Activated T-helper 17 cell treated with anti-CD3 and anti-CD28 coated beads, Interleukin-2, amount 50 U/mL, for 72 hours (primary cell): ENCODE measurements at places on chromosomes 5 and 9.

- ATAC-seq, result no peak
These were observed 6.3 kb upstream of the FAF2 start for GRCh38 chr5:176441921-176442323.

GRCh38 chr5:55699041-55699688 lies 13.0 kb downstream of the SLC38A9 start:
- ATAC-seq, result no peak

DNA sequence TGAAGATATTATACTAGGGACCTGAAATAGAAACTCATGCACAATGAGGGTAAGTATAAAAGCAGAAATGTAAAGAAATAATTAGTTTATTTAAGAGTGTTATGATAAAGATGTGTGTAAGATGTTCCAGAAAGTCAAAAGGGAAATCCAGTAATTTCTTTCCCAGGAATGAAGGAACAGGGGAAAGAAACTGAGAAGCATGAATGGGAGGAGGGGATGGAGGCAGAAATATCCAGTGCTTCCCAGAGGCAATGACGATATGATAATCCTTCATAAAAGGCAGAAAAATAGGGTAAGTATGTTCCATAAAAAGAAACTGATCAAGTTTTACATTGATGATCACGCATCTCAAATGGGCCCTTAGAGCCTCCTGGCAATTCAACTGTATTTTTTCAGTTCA lies 120.7 kb upstream of the LPAR1 start:
- no peak for ATAC-seq

DNA sequence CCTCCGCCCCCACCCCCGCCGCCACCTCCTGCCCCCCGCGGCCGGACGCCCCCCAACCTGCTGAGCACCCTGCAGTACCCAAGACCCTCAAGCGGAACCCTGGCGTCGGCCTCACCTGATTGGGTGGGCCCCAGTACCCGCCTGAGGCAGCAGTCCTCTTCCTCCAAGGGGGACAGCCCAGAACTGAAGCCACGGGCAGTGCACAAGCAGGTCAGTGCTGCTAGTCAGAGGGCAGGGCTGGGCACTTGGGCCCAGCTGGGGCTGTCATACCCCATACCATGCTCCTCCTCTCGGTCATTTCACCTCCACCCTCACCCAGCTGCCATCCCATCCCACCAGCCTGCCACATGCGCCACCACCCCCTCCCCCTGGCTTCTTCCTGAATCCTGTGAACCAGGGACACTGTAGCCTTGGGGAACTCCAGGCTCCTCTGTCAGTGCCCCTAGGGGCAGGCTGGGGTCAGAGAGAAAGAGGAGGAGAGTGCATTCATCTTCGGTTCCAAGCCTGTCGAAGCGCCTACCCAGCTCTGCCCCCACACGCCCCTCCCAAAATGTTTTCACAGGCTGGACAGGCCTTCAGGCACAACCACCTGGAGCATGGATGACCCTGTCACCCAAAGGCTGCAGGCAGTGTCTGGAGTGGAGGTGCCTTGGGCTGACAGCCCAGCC lies 122.0 kb downstream of the DAB2IP start:
- ATAC-seq, result no peak

DNA sequence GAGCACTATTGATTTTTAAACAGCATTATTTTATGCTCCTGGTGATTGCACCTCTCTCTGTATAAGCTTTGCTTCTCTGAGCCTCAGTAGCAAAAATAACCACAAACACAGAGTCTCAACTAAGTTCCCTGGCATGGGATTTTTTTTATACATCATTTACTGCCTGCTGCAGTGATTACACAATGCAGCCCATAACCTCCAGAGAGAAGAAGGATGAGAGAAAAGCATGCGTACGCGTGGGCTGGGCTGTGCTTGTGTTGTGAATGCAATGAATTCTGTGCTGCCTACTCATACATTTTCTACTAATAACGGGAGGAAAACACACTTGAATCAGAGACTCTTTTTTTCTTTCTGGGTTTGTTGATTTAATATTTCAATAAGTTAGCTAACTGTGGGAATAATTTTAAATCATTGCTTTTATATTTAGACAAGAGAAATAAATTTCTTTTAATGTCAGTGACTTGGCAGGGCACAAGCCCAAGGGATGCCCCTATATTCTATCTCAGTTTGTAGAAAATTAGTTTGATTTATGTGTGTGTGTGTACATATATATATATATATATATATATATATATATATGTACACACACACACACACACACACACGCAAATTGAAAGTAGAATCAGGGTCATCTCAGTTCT lies 351.5 kb downstream of the MED10 start:
- ATAC-seq, result no peak

- peak; percentile 45 for ATAC-seq
These were observed at the start of gene RANBP3L for GRCh38 chr5:36301858-36302603. Gene RANBP3L, minus strand, starts transcription at chr5:36301902. Its CDS starts 486 bp downstream, at chr5:36301416.

- ATAC-seq, result no peak
These were observed 55.1 kb downstream of the MED27 start for GRCh38 chr9:132024589-132024988.

GRCh38 chr9:82105729-82106128 lies 117.2 kb downstream of the SPATA31D1 start:
- ATAC-seq, result no peak

- no peak for ATAC-seq
These were observed 15.1 kb downstream of the RXRA start for GRCh38 chr9:134341306-134341705.

DNA sequence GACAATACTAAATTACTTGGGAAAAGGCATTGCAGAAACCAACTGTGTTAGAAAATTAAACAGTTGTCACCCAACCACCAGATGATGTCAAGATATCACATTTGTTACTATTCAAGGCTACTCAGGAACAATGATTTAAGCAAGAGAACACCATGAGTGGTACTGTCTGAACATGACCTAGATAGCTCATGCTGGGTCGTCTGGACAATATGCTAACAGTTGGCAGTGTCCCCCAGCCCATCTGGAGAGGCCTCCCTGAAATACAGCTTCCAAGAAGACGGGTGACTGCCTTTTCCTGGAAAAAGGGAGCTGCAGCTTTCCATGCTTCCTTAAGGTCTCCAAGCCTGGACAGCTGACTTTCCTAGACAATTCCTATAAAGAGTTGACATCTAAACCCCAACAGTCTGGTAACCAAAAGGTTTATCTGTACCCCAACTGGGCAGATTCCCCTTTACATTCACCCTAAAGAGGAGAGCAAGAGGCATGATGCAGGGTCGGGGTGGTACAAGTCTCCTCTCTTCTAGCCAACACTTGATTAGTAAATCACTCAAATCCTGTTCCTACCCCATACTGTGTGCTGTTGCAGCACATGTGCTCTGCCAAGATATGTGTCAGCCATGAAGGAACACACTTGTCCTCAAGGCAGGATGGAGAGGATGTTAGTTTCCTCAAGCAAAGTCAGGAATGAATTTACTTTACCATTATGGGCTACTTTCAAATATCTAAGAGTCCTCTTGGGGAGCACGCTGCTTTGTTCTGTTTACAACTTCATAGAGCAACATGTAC lies 433.0 kb downstream of the PDE4D start:
- no peak for ATAC-seq

- ATAC-seq, result no peak
These were observed 48.6 kb downstream of the UBAP1 start for GRCh38 chr9:34227445-34227844.

DNA sequence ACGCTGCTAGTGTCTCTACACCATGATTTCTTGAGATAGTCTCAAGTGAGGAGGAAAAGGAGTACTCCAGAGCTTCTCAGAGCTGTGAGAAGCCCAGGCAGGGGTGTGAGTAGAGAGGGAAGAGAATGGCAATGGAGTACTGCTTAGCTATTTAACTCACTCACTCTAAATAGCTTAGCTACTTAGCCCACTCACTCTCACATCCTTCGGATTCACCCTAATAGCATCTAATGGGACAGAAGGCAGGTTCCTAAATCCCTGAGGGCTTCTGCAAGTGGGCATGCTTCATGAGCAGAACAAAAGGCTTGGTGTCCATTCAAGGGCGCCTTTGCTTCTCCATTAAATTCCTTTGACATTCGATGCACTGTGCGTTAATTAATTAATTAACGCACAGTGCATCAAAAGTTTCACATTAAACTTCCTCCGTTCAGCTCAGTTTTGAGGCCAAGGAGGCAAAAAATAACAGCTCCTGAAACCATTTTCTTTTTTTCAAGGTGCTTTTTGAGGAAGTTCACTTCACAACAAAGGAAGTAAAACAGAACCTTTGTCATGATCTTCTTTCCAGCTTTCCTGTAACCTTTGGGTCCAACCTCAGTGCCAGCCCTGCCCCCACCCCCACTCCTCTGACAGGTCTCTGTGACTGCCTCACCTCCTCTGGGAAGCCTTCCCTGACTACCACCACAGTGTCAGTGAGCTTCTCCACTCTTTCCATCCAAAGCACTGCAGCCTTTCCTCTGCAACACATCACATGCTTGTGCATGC lies 294.0 kb downstream of the SEC61B start:
- ATAC-seq, result no peak

DNA sequence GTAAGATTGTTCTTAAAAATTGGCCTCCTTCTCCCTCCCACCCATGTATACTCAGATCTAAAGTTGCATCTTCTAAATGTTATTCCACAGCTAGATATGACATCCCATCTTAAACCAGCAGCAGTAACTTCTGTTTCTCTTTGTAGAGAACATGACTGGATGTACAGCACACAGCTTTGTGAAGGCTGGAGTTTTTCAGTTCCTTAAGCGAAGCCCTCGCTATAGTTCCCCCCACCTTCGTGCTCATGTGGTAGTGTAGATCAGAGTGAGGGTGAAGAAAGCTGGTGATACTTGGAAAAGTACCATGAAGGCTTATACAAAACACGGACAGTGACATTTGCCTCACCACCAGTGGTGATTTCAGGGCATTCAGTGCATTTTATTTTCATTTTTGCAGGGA lies 137.5 kb downstream of the MAT2B start:
- ATAC-seq, result no peak

DNA sequence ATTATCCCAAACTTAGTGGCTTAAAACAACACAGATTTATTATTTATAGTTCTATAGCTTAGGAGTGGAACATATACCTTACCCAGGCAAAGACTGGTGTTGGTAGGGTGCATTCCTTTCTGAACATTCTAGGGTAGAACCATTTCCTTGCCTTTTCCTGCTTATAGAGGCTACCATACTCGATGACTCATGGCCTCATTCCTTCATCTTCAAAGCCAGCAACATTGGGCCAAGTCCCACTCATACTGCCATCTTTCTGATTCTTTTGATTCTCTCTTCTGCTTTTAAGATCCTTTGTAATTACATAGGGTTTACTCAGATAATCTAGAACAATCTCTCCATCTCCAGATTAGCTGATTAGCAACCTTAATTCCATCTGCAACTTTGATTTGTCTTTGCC lies 452.7 kb upstream of the KLF4 start:
- ATAC-seq, result no peak

GRCh38 chr5:69527128-69527770 lies 32.7 kb upstream of the GTF2H2C start:
- no peak for ATAC-seq

- ATAC-seq, result no peak
These were observed 89.1 kb upstream of the MINAR2 start for GRCh38 chr5:129658801-129659200.

DNA sequence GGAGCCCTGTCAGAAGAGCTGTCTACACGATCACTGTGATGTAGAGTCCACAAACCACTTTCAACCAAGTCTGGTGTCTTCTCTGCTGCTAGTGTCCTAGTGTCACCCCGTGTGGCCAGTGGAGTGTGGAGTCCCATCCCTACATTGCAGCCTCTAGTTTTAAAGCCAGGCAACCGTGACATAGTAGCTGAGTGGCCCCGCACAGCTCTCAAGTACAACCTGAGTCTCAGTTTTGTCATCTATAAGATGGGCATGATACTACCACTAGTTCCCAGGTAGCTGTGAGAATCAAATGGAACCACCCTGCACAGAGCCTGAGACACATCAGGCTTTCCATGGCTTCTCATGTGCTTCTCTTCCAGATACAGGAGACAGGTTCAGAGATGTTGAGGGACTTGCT lies 43.2 kb upstream of the AKNA start:
- ATAC-seq, result no peak

GRCh38 chr5:14417792-14418765 lies 163.5 kb upstream of the OTULINL start:
- no peak for ATAC-seq

DNA sequence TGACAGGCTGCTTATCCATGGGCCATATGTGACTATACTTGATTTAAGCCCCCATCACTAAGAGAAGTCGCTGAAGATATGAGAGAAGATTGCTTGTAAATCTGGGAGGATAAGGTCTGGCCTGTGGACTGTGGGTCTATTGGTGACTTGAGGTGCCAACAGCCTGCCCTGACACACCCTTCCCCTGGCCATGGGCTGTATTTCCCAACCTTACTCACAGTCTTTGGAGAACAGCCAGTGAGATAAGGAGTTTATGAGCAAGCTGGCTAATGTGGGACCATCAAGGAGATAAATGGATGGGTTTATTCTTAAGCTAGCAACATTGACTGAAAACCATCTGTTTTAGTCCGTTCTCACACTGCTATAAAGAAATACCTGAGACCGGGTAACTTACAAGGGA lies 231.3 kb downstream of the ZSWIM6 start:
- ATAC-seq, result no peak

GRCh38 chr9:29691758-29692407 lies 2118.6 kb upstream of the C9orf72 start:
- no peak for ATAC-seq

DNA sequence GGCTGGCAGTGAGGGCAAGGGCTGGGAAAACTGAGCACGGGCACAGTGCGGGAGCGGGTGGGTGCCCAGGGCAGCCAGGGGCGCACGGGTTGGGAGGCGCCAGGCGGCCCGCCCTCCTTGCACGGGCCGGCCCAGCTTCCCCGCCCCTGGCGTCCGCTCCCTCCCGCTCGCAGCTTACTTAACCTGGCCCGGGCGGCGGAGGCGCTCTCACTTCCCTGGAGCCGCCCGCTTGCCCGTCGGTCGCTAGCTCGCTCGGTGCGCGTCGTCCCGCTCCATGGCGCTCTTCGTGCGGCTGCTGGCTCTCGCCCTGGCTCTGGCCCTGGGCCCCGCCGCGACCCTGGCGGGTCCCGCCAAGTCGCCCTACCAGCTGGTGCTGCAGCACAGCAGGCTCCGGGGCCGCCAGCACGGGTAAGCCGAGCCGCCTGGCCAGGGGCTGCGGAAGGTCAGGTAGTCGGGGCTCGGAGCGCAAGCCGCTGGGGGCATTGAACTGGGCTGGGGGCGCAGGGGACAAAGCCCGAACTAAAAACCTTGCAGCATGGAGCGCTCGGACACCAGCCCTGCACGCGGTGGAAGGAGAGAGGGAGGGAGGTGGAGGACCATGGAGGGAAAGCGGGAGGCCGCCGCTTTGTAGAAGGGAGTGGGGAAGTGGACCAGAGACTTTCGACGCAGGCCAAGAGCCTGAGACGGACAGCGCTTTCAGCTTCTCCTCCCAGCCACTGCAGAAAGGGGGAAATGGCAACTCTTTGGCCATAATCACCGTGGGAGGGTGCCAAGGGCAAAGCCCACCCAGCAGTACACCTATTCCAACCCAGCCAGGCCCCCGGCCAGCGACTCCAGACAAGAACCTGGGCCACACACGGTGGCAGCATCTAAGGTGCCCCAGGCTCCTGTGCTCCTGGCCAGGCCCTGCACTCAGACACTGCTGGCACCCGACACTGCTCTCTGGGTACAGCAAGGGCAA lies at the start of gene TGFBI:
Gene TGFBI, plus strand, starts transcription at position 207 of the 961 bp plus-strand sequence. Its CDS starts 68 bp downstream, at position 275.
- peak; percentile 62 for ATAC-seq

- no peak for ATAC-seq
These were observed 18.8 kb downstream of the FTMT start for GRCh38 chr5:121870489-121870888.
